WTC11 (cell line): ENCODE measurements at places on chromosomes 11 and 22. TPM values are rescaled to one million over a fixed set of nuclear protein-coding genes. Genes with fewer than 3 reads are reported as not detected.
A peak's percentile ranks its signal among the peaks of the same experiment; 100 is the strongest.

- H3K4me1 ChIP-seq, result peaks cover 41% of the 10 kb centered on the region
- no peak overlapping the region for H3K4me3 ChIP-seq
- H3K27ac ChIP-seq, result peak overlapping the region; percentile 88
- peaks cover 63% of the 10 kb centered on the region for H3K27me3 ChIP-seq
- peak; percentile 54 for DNase-seq
These were observed 77.2 kb downstream of the TMPRSS5 start for GRCh38 chr11:113628912-113629311.

SCUBE2 gene
- 0.64 to 1.9 TPM (median 1.2 TPM) in 3 replicates for total RNA-seq

BACE1-AS gene
- 12.2 to 15.7 TPM (median 13.8 TPM) in 3 replicates for total RNA-seq

APOL3 gene
- 0.26 to 0.60 TPM (median 0.32 TPM) in 3 replicates for total RNA-seq

GRCh38 chr11:4211991-4212390 is 117.4 kb downstream of the RRM1 start:
- H3K27me3 ChIP-seq, result peaks cover 24% of the 10 kb centered on the region
- no peaks in the 10 kb centered on the region for H3K36me3 ChIP-seq
- peak; percentile 45 for DNase-seq
- H3K4me1 ChIP-seq, result peaks cover 4% of the 10 kb centered on the region; the same call in 1 of the 2 replicates

GRCh38 chr11:113773416-113774173 is at the start of gene ZW10:
Gene ZW10 (minus strand): TSS chr11:113773692. CDS start chr11:113773666, 26 bp downstream.
- H3K27ac ChIP-seq, result peak within 1 kb of the TSS; percentile 93
- peaks cover 10% of the 10 kb centered on the region for H3K4me1 ChIP-seq
- peaks cover 9% of the 10 kb centered on the region; the same call in 1 of the 2 replicates for H3K36me3 ChIP-seq
- peak; percentile 95 for DNase-seq
- H3K4me3 ChIP-seq, result peak within 1 kb of the TSS; percentile 100
- peaks cover 15% of the 10 kb centered on the region for H3K27me3 ChIP-seq

DNA sequence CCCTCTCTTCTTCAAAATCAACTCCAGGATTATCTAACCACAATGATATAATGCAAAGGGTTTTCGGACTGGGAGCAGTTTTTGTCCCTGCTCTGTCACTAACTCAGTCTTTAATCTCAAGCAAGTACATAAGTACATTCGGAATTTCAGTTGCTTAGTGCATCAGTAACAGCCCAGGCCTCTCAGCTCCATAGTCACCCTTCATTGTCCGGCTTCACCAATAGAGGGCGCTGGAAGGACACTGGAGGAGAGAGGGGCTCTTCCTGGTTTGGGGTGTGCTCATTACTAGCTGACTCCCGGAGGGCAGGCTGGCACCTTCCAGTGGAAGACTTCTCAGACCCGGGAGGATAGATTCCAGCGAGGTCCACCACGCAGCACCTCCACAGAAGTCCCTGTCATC is 90.4 kb upstream of the PDGFD start:
- no peak overlapping the region for H3K27ac ChIP-seq
- peak; percentile 85 for DNase-seq
- H3K4me1 ChIP-seq, result 0 out of 2 replicates have a peak, but pooled peaks cover 2% of the 10 kb centered on the region
- 0 out of 2 replicates have a peak, but pooled peaks cover 2% of the 10 kb centered on the region for H3K36me3 ChIP-seq

DNA sequence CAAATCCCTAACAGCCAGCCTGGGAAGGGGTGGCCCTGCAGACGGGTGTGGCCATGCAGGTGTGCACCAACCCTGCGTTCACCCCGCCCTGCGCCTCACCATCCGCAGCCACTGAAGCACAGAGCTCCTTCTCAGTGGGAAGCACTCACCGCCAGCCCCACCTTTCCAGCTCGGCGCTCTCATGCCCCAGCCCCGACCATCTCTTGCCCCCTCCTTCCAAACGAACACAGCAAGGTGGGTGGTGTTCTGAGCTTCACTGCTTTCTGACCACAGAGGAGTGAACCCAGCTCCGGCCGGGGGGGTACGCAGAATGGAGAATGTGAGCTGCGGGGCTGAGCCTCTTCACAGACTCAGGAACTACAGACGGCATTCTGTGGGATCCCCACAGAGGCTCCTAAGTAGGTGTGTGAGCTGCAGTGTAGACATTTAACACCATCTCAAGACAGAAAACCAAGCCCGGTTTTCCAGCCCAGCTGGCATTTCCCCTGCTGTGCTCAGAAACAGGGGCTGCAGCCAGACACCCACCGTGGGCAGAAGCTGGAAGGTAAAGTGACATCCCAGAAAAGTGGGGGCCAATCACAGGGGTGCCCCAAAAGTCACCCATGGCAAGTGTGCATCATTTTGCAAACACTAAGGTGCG is 88.4 kb upstream of the RTL6 start:
- no peaks in the 10 kb centered on the region for H3K4me1 ChIP-seq
- H3K4me3 ChIP-seq, result no peak overlapping the region
- peaks cover 2% of the 10 kb centered on the region; the same call in 1 of the 2 replicates for H3K27me3 ChIP-seq
- no peak for DNase-seq

DNA sequence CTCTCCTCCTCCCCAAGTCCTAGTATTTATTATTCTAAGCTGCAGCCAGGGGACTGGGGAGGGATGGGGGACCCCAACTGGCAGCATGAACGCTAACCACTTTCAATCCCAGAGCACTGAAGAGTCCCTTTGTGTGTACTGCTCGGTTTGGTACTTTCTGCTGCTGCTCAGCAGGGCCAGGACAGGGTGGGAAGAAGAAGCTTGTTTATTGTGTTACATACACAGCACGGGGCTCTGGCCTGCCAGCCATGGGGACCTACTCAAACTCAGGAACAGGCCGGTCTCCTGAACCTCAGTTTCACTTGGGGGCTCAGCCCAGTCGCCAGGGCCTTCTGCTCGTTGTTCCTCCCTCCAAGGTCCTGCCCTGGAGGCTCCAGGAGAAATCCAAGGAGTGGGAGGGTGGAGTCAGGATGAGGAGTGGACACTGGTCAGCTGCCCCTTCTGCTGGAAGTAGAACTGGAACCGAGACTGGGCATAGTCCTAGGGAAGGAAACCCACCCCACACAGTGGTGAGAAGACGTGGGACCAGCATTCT is 616 bp upstream of the CPT1B start:
- no peak for DNase-seq
- peaks cover 7% of the 10 kb centered on the region for H3K36me3 ChIP-seq
- no peak overlapping the region for H3K4me3 ChIP-seq
- H3K4me1 ChIP-seq, result peaks cover 8% of the 10 kb centered on the region

DNA sequence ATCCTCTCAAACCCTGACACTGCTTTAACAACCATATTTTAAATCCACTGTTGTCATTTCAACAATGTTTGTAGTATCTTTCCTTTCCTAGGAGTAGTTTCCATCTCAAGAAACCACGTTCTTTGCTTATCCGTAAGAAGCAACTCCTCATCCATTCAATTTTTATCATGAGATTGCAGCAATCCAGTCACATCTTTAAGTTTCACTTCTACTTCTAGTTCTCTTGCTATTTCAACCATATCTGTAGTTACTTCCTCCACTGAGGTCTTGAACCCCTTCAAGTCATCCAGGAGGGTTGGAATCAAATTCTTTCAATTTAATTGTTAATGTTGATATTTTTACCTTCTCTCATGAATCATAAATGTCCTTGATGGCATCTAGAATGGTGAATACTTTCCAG is 22.4 kb downstream of the CCDC82 start:
- no peaks in the 10 kb centered on the region for H3K27me3 ChIP-seq
- no peak for DNase-seq
- no peaks in the 10 kb centered on the region for H3K4me1 ChIP-seq
- no peak overlapping the region for H3K27ac ChIP-seq
- no peak overlapping the region for H3K4me3 ChIP-seq

GRCh38 chr22:16970446-16970845 is 37.6 kb downstream of the GAB4 start:
- H3K27me3 ChIP-seq, result peaks cover 20% of the 10 kb centered on the region
- H3K36me3 ChIP-seq, result peaks cover 52% of the 10 kb centered on the region
- no peak for DNase-seq
- H3K4me1 ChIP-seq, result no peaks in the 10 kb centered on the region
- H3K4me3 ChIP-seq, result no peak overlapping the region
- no peak overlapping the region for H3K27ac ChIP-seq

- DNase-seq, result peak; percentile 41
- no peak overlapping the region for H3K27ac ChIP-seq
- H3K4me3 ChIP-seq, result peak overlapping the region; percentile 48
- H3K27me3 ChIP-seq, result peaks cover 92% of the 10 kb centered on the region
- peaks cover 12% of the 10 kb centered on the region; the same call in 1 of the 2 replicates for H3K4me1 ChIP-seq
These were observed 4.8 kb upstream of the IGF2 start for GRCh38 chr11:2143799-2144543.
